ENCODE measurements at places on chromosomes 2 and 18.

GRCh38 chr2:37897511-37897910 is 27.6 kb upstream of the RMDN2 start:
- DNase-seq, result no peak

DNA sequence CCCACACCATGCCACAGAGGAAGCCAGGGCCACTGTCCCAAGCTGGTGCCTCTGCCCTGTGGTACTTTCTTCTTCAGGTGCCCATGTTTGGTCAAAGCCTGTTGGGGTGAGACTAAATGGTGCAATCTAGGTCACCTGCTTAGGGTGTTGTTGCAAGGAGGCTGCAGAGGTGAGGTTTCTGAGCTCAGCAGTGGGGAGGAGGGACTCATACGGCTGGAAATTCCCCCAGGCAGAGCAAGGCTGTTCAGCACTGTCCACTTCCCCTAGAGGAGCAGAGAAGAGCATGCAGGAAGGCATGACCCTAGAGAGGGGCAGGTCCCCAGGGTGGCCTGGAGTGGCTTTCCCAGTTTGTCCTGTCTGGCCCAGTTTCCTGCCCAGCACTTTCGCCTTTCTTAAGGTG is 211.0 kb downstream of the HAUS1 start:
- no peak for DNase-seq

- no peak for DNase-seq
Observed at GRCh38 chr2:155708071-155708470, 624.5 kb downstream of the NR4A2 start.

- no peak for DNase-seq
Observed at GRCh38 chr2:10895231-10895630, 16.5 kb upstream of the KCNF1 start.

DNA sequence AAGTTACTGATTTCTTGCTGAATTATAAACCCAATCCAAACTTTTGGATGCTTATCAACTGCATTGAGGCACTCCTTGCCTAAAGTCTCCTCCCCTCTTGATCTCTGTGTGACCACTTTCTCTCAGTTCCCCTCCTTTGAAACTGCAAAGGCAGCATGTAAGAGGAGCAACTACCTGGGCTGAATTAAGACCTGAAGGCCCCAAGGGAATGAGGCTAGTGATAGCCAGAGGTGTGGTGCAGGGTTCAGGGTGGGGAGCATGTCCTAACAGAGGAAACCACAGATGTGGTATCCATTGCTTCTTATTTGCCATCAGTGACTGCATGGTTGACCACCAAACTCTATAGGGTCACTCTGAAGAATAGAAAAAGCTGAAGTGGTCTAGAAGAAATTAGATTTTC is 557.9 kb downstream of the TNS1 start:
- DNase-seq, result no peak

- DNase-seq, result no peak
Observed at GRCh38 chr18:68734308-68734707, 19.4 kb upstream of the TMX3 start.

DNA sequence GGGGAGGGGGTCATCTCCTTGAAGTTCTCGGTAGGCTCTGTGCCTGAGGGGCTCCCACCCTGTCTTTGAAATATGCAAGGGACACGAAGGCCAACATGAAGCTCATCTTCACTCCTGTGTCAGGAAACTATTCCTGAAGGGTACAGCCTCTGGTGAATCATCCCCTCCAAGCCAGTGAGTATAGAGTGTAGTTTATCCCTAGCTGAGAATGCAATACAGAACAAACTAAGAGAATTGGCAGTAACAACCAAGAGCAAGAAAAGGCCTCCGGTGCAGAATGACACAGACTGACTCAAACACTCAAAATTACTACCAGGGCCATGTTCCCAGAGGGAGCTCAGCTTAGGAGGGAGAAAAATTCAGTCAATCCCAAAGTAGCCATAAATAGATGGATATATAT is 413.3 kb downstream of the BCL11A start:
- DNase-seq, result no peak

DNA sequence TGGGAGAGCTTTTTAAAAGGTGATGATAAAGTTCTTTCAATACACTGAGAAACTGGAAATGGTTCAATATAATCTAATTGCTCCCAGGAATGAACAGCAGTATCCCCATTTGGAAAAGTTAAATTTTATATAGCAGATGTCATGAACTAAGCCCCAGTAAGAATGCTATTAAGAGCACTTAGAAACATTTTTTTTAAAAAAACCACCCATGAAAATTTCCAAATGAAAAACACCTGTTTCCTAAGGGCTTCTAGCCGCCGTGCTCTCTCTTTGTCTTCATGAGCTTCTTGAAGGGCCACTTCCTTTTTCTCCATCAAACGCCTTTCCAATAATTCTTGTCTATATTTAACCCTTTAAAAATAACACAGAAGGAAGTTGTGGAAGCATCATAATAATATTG is 77.0 kb downstream of the UPP2 start:
- DNase-seq, result no peak

GRCh38 chr18:37663446-37663845 is 97.8 kb upstream of the CELF4 start:
- no peak for DNase-seq

DNA sequence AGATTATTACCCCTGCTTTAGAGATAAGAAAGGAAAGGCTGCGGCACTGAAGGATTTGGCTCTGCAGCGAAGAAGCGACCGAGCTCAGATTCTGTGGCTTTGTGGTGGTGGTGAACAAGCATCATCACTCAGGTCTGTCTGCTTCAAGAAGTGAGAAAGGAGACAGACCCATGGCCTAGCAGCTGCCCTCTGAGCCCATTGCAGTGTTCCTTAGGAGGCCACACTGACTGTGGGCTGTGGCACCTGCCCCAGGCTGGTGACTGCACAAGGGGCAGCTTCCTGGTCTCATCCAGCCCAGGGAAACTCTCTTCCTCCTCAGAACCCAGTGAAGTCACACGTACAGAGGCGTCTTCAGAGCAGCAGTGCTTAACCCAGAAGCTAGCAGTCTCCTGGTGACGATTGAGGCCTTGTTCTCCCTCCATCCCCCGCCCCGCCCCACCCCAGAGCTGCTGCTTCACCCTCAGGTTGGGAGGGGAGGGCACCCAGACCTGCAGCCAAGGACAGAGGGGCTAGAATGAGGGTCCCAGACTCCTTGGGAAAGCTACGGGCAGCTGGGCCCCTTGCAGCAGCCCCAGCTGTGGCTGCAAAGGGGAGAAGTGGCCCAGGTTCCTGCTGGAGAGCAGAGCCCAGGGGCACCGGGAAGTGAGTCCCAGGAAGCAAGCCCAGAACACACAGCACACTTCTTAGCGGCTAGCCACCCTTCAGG is 22.2 kb downstream of the BIN1 start:
- no peak for DNase-seq

DNA sequence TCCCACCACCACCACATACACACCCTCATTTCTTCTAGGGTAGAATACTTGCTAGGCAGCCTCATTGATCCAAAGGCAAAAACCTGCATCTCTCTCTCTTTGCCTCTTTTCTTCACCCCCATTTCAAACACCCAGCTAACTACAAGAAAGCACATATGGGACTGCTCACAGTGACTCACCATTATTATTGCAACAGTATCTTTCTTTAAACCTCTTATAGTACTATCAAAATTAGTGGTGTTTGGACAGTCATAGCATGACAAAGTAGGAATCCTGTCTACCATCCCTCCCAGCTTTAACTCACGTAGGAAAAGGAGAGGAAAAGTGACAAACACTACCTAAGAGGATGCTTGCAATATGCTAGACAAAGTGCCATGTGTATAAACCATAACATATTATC is 422.5 kb upstream of the CRIM1 start:
- DNase-seq, result no peak

DNA sequence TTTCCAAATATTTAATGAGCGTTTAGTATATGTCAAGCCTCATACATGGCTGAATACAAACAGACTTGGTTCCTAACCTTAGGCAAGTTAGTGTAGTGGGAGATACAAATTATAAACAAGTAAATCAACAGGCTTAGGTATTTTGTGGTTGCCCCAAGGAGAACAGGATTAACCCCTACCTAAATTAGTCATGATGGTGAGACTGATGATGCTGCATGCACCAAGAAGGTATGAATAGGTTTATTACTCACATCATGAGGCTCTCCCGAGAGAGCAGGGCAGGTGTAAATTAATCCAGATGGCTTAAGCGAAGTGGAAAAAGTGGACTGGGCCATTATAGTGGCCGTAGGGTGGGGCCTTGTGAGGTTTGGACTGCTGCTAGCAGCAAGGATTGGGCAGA is 118.1 kb upstream of the GCFC2 start:
- DNase-seq, result no peak

DNA sequence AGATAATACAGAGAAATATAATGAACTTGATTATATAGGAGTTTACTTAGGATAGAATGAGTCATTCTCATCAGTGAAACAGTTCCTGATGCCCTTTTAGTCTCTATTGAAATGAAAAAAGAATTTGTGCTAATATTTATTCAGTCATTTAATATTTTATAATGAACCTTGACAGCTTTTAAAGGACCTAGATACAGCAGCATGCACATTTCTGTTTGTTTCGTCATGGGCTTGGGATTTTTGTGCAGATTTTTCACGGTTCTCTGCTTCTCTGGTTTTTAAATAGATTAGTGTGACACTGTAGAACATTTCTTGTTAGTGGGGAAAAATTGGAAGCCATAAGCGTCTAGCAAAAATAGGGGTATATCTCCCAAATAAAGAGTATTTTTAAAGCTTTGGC is 60.7 kb downstream of the NABP1 start:
- no peak for DNase-seq

GRCh38 chr2:23146011-23146410 is 239.0 kb upstream of the KLHL29 start:
- DNase-seq, result no peak

- DNase-seq, result no peak
Observed at GRCh38 chr18:76643996-76644395, 149.0 kb upstream of the ZNF516 start.

- DNase-seq, result no peak
Observed at GRCh38 chr2:212686285-212686895, 147.8 kb upstream of the ERBB4 start.

DNA sequence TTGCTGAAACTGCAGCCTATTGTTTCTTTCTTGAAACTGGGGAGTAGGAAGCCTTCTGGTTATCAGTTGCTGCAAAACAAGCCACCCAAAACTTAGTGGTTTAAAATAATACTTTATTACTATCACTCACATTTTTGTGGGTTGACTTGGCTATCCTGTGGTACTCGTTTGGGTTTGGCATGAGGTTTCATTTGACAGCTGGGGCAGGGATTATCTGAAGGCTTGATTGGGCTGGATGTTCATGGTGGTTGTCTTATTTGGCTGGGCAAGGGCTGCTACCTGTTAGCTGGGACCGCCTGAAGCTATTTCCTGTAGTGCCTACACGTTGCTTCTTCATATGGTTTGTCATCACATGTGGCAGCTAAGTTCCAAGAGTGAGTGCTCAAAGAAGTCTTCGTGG is 122.3 kb downstream of the PLCL1 start:
- DNase-seq, result peak; percentile 52

DNA sequence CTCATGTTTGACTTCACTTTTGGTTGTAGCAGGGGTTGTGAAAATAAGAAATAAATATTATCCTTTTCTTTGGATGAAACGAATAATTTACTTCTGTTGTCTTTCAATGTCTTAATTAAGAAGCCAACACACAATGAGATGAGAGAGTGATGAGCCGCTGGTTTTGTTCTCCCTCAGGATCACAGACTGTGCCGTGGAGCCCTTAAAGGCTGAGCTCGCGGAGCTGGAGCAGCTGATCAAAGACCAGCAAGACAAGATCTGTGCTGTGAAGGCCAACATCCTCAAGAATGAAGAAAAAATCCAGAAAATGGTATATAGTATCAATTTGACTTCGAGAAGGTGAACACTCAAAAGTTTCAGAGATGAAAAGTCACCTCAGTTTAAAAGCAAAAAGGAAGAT is 28.1 kb upstream of the ASB1 start:
- no peak for DNase-seq

DNA sequence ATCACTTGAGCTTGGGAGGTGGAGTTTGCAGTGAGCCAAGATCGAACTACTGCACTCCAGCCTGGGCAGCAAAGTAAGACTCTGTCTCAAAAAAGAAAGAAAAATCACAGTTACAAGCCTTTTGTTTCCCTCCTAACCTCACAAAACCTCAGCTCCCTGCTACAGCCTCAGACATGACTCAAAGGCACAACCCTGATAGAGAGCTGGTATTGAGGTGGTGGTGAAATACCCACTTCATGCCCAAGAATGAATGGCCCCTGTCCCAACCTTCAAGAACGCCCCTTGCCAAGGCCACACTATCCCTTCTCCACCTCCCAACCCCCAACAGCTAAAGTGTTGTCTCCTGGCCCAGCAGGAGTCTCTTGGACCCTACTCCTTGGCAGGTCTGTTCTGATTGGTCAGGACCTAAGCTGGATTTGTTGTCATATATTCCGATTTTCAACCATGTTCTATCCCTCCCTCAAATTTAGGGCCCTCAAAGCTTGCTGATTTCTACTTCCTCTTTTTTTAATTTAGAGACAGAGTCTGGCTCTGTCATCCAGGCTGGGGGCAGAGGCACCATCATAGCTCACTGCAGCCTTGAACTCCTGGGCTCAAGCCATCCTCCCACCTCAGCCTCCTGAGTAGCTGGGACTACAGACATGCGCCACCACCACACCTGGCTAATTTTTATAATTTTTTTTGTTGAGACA is 61.9 kb upstream of the BZW1 start:
- no peak for DNase-seq

GRCh38 chr2:176132205-176133171 is 3.0 kb downstream of the HOXD8 start:
- DNase-seq, result no peak

DNA sequence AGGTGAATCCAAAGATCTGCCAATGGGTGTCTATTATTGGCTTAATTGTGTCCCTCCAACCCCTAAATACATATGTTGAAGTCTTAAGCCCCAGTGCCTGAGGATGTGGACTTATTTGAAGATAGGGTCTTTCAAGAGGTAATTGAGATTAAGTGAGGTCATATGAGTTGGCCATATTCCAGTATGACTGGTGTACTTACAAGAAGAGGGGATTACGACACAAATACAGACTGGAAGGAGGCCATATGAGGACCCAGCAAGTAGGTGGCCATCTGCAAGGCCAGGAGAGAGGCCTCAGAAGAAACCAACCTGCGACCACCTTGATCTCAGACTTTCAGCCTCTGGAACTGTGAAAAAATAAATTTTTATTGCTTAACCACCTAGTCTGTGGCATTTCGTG is 121.1 kb upstream of the FN1 start:
- no peak for DNase-seq

- DNase-seq, result no peak
Observed at GRCh38 chr2:12300019-12300602, 416.6 kb upstream of the TRIB2 start.

DNA sequence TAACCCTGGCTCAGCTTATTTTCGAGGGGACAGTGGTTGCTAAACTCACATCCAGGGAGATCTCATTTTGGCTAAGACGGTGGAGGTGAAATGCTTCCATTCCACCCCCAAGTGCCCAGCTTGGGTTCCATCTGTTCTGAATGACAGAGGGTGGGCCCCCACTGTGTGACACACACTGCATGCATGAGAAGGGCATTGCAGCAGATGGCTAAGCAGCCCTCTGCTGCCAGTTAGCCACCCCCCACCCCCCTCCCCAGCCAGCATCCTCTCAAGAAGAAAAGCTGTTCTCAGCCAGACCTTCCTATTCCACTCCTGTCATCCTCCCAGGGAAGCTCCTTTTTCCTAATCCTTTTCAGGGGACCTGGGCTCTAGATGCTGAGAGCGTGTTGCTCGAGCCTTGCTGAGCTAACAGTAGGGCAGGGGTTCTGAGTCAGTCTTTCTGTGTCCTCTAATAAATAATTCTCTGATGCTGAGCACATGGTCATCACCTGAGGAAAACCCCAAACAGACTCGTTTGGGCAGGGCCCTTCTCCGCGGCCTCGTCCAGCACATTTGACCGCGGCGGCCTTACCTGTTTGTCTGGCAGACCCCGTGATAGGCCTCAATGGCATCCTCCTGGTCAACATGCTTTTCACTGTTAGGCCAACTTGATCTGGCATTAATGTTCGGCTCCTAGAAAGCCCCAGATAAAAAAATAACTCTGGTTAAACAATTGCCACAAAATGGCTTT is 49.5 kb upstream of the ACAA2 start:
- DNase-seq, result no peak

Measured in NCI-H226 (cell line).